NCI-H774 (cell line): ENCODE measurements at places on chromosomes 16 and 17.

DNA sequence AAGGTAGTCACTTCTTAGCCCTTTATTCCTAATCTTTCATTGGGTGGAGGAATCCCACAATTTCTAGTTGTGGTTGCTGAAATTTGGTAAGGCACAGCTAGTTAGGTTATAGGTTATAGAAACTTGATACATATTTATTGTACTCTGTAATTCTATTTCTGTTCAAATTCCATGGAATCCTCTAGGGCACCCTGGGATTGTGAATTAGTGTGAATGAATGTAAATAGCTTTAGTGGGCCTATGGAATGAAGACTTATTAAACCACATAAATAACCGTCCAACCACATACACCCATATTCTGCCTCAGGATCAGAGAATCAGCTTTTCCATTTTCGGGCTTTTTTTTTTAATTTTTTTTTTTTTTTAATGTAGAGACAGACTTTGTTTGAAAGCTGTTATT, 9.2 kb downstream of the TANC2 start:
- DNase-seq, result no peak

GRCh38 chr16:57155702-57156350, 30.0 kb downstream of the PSME3IP1 start:
- DNase-seq, result no peak

GRCh38 chr17:15917438-15918027, 27.4 kb upstream of the ADORA2B start:
- DNase-seq, result no peak

DNA sequence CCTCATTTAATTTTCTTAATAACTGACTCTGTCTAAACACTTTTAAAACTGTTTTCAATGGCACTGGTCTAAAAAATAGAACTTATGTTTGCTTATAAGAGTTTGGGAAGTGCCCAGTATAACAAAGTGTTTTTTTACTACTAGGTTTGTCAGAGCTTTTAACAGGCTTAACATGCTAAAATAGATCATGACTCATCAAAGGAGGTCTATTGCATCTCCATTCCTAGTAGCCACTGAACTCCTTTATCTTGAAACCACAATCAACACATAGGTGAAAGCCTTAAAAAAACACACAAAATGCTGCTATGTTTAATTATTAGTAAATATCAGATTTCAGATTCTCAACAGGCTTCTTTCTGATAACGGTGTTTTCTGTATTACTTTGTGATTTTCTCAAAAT, 196.4 kb upstream of the KIF2B start:
- DNase-seq, result no peak

DNA sequence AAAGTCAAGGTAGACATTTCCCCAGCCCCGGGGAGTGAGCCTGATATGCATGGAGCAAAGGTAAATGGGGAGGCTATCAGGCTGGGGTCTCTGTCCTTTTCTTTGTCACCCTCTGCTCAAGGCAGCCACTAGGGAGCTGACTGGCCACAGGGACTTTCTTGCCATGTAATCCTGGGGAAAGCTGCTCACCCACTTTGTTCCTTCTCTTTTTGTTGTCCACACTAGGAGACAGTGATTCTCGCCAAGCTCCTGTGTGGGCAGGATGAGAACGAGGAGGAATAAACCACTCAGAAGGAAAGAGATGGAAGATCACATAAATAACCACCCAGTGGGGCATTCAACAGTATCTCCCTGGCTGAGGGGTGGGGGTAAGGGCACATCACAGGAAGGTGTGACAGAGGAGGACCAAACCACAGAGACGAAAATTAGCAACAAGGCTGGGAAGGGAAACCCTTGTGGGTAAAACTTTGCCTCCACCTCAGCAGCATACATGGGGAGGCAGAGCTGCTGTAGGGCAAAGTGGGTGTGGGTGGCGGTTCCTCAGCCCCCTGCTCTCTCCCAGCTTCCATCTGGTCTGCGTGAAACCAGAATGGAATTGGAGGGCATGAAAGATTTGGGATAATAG, 26.2 kb upstream of the CCL1 start:
- DNase-seq, result no peak

DNA sequence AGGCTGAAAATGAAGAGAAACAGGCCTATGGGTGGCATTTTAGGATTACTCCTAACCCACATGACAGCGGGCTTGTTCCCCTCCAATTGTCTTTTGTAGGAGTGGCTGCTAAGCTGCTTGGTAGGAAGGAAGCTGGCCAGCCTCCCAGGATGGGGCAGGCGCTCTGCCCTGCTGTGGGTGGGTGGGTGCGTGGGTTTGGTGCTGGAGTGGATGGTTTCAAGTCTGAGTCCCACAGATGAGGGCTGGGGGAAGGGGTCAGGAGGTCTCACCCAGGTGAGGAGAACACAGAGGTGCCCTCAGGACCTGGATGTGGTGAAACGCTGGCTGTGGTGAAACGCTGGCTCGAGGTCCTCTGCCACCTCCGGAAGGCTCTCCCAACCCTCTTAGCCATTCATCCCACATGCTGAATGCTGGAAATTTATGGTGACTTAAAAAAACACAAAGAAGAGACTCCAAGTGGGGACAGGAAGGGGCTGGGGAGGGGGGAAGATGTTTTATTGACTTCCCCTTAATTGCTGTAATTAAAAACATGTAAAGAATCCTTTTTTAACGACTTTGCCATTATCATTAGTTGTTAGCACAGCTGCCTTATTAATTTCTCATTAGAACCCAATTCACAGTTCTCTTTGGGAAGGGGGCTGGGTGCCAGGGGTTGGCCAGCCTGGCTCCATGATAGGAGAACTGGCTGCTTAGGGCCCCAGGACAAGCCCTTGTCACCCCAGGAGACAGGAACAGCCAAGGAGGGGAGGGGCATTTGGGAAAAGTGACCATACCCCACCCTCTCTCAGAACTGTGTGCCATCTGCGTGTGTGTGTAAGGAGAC, 153.5 kb upstream of the CDC42EP4 start:
- DNase-seq, result peak; percentile 96

- no peak for DNase-seq
These were observed 24.1 kb downstream of the SEC14L5 start for GRCh38 chr16:4982056-4982867.

DNA sequence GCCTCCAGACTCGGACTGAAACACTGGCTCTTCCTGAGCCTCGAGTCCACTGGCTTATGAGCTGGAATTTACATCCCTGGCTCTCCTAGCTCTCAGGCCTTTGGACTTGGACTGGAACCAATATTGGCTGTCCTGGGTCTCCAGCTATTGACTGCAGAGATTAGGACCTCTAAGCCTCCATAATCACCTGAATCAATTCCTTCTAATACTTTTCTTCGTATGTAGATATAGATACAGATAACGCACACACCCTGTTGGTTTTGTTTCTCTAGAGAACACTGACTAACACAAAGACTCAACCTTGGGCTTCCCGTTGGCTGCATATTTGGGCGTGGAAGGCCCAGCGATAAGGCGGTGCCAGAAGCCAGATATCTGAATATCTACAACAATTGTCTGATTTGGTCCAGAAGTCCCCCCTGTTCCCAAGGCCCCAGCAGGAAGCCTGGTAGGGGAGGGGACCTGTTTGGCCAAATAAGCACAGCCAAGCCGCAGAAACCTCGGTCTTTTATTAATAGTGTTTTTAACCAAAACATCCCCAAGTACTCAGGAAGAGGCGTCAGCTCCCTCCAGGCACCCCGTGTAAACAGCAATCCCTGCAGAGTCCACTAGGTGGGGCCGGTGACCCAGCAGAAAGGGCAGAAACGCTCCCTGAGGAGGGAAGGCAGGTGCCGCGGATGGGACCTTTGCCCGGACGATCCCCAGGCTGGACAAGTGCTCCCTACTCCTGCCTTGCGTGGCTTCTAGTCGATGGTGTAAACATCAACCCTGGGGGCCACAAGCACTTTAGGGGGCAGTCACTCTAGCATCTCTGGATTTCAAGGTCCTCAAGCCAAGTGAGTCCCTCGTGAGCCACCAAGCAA, 57.0 kb downstream of the ABR start:
- DNase-seq, result no peak

DNA sequence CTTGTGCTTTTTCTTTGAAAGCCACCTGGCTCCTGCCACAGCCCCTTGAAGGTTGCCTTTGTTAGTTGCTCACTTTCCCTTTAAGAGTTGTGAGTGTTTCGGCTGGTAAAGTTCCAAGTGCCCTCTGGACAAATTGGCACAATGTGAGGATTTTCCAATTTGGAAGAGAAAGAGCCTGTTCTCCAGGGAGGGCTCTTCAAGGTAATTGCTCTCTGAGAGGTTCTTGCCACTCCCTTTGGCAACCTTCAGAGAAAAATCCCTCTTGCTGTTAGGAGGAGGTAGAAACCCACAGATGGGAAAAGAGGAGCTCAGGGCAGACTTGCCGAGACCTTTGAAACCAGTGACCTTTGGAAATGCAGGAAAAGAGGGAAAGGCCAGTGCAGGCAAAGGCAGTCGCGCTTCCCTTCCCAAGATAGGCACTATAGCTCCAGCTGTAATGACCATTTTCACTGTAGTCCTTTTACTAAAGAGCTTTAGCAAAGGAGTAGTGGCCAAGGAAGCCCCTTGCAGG, 49.0 kb upstream of the AKAP1 start:
- DNase-seq, result peak; percentile 35

DNA sequence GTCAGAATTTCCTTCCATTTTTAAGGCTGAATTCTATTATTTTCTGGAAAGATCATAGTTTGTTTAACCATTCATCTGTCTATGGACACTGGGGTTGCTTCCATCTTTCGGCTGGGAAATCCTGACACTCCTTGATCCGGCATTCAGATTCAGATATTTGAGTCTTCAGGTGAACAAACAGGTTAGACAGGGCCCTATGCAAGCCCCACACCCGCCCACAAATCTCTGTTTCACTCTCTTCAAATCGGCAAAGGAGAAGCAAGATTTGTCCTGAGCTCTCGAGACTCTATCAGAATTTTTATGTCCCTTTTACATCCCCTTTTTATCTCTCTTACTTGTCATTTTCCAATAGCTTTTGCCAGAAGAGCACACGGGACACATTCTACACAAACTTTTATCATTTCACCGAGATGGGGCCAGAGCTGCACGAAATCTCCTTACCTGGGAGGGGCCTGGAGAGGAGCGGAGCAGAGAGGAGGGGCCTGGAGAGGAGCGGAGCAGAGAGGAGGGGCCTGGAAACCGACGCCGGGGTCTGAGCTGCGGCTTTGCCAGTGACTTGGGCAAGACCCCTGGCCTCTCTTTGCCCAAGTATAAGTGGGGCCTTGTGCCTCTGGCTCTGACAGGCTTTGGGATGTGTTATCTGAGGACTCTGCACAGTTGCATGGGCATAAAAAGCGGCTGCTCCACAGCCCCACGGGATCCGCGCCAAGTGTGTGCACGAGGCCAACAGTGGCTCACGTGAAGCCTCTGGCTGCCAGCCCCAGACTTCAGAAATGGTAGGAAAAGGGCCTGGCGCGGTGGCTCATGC, 54.3 kb upstream of the RBFOX3 start:
- no peak for DNase-seq

DNA sequence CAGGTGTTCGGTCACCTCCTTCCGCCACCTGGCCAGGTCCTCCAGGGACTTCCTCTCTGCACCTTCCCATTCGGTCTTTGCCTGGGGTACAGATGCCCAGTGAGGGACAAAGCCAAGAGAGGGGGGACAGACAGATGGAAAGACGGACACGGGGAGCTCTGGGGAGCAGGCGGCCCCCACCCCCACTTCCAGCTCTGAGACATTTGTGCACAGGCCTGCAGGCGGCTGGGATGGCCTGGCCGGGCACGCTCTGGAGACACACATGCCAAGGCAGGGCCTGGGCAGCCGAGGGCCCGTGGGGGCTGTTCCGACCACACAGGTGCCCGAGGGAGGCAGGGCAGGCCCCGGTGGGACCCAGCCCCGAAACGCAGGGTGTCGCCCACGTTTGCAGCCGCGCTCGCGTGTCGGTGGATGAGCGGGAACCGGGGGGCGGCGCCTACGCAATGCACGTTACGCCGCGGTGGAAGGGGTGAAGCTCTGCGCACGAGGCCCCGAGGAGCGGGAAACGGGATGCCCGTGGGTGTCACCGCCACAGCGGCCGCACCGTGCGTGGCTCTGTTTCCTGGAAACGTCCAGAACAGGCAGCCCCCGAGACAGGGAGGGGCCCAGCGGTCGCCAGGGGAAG, 6.0 kb downstream of the PERCC1 start:
- no peak for DNase-seq

DNA sequence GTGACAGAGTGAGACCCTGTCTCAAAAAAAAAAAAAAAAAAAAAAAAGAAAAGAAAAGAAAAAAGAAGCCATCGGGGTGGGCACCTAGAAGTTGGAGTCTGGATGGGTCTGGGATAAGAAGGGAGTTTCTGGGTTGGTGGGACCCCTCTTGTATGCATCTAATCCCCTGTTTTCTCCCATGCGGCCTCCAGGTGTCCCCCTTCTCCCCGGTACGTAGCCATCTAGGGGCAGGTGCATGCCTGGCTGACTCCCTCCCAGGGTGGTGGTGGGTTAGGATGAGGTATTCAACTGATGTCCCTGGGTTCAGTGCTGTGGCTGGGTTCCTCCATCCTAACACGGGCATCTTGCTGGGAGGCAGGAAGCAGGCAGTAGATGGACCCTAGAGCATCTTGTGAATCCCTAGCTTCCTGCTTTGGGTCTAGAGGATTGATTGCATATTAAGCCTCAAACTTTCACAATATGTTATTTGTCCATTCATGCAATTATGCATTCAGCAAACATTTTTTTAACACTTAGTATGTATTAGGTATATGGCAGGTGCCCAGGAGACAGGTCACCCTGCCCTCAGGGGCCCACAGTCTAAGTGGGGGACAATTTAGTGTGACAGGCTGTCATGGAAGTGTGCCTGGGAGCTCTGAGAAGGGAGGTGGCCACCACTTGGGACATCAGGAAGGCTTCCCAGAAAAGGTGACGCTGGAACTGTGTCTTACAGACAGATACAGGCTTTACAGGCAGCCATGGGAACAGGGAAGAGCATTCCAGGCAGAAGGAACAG, 13.1 kb downstream of the FMNL1 start:
- DNase-seq, result no peak

DNA sequence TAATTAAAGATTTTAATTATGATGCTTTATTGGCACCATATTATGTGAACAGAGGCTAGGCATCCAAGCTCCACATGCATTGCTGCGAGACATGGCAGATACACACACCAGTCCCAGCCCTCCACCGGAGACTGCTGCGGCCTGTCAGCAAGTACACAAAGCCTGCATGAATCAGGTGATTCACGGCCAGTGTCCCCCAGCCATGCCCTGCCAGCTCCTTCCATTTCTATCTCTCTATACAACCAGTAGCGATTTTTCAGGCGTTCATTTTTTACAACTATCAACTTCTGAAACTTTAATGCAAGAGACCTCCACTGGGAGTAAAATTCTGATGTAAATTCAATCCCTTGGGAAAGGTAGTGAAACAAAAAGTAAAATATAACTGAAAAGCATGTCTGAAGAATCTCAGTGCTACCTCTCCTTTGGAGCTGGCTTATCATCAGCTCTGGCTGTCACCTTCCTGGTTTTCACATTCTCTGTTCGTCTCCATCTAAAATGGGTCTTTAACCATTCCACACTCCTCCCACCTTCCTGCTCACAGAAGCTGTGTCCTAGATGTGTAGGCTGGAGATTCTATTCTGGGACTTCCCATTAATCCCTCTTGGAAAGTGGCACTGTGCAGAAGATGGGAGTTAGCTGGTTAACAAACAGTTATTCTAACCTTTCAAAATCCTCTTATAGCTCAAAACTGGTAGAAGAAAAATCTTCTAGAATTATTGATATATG, 32.2 kb downstream of the HS3ST3A1 start:
- no peak for DNase-seq
